ENCODE measurements at places on chromosomes 4 and X.

- DNase-seq: no peak
These were observed 72.4 kb downstream of the CPZ start for GRCh38 chr4:8664976-8665375.

DNA sequence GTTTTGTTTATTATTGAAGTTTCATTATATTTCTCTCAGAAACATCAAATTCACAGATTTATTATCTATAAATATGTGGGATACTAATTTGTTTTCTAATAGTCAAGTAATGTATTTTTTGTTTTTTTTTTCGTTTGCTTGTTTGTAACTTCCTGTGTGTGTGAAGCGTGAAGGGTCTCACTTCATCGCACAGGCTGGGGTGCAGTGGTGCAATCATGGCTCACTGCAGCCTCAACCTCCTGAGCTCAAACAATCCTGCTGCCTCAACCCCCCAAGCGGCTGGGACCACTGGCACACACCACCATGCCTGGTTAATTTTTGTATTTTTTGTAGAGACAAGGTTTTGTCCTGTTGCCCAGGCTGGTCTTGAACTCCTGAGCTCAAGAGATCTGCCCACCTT lies 55.1 kb downstream of the SH3RF1 start:
- no peak for DNase-seq

- no peak for DNase-seq
These were observed 322.1 kb upstream of the NOCT start for GRCh38 chr4:138693526-138693925.

DNA sequence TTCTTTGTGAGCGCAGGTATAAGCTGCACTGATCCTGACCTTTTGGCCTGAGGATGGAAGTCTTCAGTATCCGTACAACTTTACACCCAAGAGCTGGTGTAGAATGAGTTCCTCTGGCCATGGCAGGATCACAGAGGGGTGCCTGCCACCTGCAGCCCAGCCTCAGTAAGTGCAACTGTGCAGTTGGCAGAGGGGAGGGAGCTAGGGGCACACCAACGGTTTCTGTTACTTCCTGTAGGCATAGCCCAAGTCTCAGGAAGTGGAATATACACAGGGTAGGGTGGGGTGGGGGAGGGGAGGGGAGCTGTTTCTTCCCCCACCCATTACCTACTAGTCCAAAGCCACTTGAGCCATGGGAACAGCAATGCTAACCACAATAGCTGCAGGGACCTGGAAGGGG lies 85.4 kb upstream of the GBA3 start:
- peak; percentile 75 for DNase-seq

GRCh38 chr4:52659722-52660261 lies 691 bp upstream of the USP46 start:
- peak; percentile 92 for DNase-seq

- no peak for DNase-seq
These were observed 659.4 kb downstream of the PCDH19 start for GRCh38 chrX:99750721-99751120.

- no peak for DNase-seq
These were observed 1761.3 kb upstream of the IGFBP7 start for GRCh38 chr4:58871509-58871908.

All from right cardiac atrium (tissue), 5 donors.